ENCODE measurements at places on chromosomes 16 and 17. TPM values are rescaled to one million over a fixed set of nuclear protein-coding genes. Genes with fewer than 3 reads are reported as not detected.
A peak's percentile ranks its signal among the peaks of the same experiment; 100 is the strongest.

Gene GAS2L2
- 0.11 TPM for total RNA-seq

GRCh38 chr16:87410968-87411367, 18.8 kb downstream of the MAP1LC3B start:
- DNase-seq = no peak

Gene IRF8
- total RNA-seq = 5.8 TPM

Gene TMC6
- total RNA-seq = 85.5 TPM

DNA sequence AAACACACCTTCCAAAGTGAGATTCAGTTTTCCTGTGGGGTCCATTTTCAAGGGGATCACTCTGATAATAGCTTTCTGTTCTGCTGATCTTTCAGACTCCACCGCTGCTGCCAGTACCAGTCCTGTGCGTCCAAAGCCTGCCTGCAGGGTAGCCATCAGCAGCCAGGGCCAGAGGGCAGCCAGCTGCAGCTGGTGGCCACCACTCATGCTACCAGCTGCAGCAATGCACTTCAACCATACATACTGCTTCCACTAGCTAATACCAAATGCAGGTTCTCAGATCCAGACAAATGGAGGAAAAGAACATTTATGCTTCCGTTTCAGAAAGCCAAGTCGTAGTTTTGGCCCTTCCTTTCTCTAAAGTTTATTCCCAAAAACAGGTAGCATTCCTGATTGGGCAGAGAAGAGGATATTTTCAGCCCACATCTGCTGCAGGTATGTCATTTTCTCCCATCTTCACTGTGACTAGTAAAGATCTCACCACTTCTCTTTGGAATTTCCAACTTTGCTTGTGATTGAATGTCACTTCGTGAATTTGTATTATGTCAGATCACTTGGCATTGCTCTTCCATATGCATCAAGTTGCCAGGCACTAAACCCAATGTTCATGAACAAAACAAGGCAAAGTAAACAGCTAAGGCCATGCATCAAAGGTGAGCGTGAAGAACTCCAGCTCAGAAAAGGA, 1.8 kb downstream of the RNF43 start:
- DNase-seq = no peak

GRCh38 chr17:21177854-21178600, 35.9 kb downstream of the TMEM11 start:
- no peak for DNase-seq

- no peak for DNase-seq
Observed at GRCh38 chr16:58016840-58017446, 8.6 kb upstream of the MMP15 start.

- no peak for DNase-seq
Observed at GRCh38 chr16:70494202-70494770, 29.1 kb downstream of the COG4 start.

Gene IRX5
- 16.3 TPM for total RNA-seq

DNA sequence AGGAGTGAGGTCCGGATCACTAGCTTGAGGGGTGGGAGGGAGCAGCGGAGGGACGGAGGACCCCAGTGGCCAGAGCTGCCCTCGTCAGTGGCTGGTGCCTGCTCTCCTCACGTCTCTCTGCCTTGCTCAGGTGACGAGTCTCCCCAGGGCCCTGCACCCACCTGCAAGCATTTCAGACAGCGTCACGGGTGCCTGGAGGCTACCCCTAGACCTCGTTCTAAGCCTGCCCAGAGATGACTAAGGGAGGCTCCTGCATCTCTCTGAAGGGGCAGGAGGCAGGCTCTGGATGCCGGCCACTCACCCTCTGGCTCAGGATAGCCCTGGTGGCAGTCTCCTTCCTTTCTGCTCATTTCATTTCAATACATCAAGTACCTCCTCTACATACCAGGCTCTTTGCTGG, 68.8 kb downstream of the MRC2 start:
- DNase-seq = no peak

DNA sequence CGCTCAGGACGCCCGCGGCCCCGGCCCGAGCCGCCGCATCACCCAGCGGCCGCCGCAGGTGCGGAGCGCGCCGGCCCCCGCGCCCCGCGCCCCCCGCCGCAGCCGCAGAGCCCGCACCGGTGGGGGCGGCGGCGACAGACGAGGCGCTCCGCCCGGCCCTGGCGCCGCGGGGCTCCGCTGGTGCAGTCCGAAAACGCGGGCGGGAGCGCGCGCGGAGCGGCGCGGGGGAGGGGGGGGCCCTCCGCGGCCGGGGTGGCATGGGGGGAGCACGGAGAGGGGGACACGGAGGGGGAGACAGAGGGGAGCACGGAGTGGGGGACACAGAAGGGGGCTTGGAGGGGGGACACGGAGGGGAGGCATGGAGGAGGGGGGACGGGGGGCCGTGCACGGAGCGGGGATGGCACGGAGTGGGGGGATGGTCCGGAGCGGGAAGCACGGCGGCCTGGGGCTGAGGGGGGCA, at the start of gene AATK:
AATK (minus strand) TSS at position 189 of the 460 bp plus-strand sequence. CDS start 229 bp downstream, outside the sequence.
- DNase-seq = peak; percentile 25

DNA sequence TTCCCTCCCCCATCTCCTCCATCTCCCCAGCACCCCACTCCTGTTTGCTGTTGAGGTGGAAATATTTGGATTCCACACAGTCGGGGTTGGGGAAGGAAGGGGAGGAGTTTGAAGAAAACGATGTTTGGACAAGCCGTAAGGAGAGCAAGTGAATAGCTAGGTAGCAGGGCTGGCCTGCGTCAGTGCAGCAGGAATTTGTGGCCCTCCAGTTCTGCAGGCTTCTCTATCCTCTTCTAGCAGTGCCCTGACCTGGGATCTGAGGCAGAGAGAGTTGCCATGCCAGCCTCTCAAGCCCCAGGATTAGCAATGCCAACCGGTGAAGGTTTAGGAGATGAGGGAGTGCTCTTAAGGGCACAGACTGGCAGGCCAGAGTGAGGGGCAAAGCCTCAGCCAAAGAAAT, 12.5 kb downstream of the TLCD2 start:
- no peak for DNase-seq

DNA sequence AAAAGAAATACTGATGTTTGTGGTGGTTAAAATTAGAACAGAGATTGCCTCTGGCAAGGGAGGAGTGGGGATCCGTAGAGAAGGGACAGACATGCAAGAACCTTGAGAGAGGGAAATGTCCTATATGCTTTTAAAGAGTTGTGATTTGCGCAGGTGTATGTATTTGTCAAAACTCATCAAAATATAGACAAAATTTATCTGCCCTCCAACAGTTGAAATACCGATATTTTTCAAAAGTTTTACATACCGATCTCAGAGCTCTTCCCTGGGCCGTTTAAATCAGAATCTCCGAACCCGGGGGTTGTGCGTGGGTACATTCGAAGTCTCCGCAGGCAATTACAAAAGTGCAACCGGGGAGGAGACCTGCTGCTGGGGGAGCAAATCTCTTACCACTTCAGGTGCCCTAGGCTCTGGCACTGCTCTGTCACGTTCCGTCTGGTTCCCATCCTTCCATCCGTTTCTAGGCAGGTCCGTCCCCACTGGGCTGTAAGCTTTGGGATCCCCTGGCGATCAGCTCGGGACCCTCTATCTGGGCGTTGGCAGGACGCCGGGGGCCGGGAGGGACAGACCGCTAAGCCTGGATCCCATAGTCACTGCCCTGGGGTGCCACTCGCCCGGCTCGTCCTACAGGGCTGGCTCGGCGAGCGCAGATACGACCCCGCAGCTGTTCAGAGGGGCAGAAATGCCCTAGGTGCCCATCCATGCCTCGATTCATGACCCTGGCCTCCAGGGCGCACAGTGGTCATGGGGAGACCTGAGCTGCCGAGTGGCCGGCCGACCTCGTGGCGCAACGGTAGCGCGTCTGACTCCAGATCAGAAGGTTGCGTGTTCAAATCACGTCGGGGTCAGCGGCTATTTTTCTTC, 4.2 kb downstream of the BORCS6 start:
- DNase-seq = peak; percentile 84

Gene MYH1
- not detected for total RNA-seq

DNA sequence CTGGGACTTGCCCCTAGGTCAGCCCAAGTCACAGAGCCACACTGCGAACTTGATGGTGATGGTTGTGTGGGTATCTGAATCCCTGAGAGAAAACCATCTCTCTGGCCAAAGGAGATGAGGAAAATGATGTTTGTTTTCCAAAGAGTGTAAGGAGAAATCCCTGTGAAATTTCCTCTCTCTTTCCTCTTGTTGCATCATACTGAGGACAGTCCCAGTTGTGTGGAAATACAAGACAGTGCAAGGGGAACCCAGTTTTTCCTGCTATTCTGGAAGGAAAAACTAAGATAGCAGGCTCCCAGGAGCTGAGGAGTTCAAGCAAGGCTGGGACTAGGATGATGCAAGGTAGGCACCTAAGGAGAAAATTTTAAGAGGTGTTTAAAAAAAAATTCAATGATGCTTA, 86.8 kb upstream of the TOM1L1 start:
- no peak for DNase-seq

Gene TPSAB1
- not detected for total RNA-seq

- no peak for DNase-seq
Observed at GRCh38 chr16:72635104-72635503, 412.8 kb downstream of the ZFHX3 start.

DNA sequence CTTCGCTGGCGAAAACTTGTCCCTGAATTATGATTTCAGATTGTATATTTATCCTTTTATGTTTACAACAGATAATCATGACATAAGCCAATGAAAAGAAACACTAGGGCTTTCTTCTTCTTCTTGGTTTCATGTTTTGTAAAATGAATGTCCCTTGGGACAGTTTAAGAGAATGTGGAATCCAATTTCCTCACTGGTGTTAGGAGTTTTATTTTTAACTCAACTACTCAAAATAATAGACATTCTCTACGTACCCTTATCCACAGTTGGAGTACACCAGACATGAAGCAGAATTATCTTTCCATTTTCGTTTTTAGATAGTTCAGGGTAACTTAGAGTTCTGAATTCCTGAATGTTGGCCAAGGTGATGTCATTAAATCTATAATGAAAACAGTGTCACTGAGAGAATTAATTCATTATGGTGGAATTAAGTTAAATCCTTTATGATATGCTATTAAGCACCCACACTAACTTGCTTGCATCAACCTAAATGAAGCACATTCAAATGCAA, 43.4 kb downstream of the IRX6 start:
- no peak for DNase-seq
